COLO829 (cell line): ENCODE measurements at places on chromosomes 16 and 17.
A peak's percentile ranks its signal among the peaks of the same experiment; 100 is the strongest.

DNA sequence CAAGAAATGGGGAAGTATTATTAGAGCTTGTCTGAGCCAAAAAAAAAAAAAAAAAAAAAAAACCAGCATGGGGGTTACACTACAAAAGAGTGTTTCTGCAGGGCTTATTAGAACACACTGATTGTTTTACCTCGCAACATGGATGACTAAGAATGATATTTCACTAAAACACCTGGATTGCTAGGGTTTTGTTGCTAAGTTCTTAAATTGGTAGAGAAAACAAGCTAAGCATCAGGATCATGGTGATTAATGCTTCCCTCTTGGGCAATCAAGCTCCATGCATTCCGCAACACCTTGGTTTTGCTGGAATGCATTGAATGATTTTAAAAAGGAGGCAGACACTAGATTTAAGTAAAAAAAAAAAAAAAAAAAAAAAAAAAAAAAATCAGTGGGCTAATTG lies 931.4 kb upstream of the CDH8 start:
- DNase-seq, result no peak

DNA sequence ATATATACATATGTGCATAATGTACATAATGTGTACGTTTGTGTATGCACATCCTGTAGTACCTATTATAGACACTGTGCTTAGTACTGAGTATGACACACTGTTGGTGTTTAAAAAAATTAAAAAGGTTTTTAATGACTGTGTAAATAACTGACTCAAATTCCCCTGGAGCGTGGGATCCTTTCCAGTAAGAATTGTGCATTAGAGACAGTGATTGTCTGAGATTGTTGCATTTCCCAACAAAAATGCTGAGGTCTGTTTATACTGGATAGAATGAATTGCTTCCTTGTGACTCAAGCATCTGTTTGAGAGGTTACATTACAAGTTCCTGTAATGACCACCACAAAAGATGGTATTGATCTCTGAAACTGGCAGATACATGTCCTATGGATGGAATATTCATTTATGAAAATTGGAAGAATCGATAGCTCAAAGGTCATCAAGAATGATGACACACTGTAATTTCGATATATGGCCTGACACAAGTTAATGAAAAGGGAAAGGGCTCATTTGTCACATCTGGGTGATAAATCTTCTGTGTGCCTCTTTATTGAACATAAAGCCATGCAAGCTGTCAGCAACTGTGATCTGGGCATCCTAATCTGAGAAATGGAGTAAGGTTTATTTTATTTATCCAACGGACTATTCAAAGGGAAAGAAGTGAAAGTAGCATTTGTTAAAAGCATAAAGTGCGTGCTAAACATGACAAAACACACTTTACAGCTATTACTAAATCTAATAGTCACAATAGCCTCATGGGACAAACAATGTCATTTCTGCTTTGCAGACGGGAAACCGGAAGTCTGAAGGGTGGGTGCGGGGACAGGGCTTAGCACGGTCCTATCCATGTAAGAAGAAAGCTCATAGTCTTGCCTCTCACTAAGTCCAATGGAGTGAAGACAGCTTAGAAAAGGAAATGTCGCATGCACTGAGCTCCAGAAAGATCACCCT lies 228.8 kb downstream of the CDH11 start:
- DNase-seq, result peak; percentile 71

DNA sequence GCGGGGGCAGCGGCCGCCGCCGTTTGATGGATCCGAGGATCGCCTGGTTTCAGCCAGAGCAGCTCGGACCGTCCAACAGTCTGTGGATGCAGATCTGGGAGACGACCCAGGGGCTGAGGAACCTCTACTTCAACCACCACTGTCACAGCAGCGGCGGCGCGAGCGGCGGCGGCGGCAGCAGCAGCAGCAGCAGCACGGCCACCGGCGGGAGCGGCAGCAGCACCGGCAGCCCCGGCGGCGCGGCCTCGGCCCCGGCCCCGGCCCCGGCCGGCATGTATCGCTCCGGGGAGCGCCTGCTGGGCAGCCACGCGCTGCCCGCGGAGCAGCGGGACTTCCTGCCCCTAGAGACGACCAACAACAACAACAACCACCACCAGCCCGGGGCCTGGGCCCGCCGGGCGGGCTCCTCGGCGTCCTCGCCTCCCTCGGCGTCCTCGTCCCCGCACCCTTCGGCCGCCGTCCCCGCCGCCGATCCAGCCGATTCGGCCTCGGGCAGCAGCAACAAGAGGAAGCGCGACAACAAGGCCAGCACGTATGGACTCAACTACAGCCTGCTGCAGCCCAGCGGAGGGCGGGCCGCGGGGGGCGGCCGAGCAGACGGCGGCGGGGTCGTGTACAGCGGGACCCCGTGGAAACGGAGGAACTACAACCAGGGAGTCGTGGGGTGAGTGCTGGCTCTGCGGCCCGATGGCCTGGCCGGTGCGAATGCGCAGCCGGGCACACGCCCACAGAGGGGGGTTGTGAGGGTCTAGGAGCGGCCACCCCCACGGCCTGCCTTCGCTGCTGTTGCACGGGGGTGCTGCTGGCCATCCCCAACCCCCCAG lies 702 bp downstream of the TENT4B start:
- DNase-seq, result no peak

DNA sequence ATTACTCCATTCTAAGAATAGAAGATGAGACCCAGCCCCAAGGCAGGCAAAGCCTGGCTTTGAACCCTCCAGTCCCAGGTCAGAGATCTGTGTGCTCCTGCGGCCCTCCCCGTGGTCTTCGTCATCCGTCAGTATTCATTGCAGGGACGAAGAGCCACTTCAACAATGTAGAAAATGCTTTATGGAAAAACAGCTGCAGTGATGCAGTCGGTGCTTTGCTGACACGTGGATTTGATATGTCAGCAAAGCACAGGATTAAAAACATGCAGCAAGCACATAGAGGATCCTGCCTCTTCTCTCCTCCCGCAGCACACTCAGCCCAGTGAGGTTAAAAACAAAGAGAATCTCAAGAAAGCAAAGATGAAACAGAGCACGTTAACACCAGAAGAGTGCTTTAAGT lies 117.1 kb upstream of the AXIN2 start:
- no peak for DNase-seq

- no peak for DNase-seq
Observed at GRCh38 chr17:51508048-51508447, 247.7 kb downstream of the UTP18 start.

DNA sequence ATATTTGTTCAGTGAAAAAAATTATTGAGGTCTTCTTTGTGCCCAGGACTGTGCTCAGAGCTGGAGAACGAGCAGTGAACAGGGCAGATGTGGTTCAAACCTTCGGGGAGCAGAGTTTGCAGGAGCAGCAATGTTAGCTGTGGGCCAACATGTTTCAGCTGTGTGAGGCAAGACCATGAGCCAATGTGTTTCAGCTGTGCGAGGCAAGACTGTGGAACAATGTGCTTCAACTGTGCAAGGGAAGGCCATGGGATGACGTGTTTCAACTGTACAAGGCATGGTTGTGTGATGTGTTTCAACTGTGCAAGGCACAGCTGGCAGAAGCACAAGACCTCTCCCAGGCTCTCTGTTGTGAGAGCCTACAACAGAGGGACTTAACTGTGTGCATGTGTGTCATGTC lies 35.2 kb upstream of the SDK2 start:
- DNase-seq, result no peak

DNA sequence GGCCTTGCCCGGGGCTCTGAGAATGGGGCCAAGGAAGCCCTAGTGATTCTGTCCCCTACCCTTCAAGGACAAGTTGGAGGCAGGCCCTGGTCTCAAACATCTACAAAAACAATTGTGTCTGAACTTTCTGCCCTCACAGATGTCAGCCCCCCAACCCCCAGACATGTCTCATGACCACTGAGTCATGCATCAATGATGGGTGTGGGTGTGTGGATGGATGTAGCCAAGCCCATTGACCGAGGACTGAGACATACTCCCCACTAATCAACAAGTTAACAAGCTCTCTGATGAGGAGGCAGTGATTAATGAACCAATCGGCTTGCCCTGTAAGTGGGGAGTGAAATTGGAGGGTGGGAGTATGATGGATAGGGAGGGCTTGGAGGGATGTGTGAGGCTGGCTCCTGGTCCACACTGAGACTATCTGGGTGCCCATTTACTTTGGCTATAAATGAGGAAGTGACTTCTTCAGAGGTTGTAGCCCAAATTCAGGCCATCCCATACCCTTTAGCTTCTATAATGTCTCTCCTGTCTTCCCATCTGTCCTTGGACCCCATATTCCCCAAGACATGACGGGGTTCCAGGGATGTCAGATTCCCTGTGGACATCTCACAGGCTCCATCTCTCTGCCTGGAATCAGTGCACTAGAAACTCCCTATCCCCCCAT lies 97.1 kb upstream of the TMEM97 start:
- DNase-seq, result no peak

- DNase-seq, result no peak
Observed at GRCh38 chr16:22912654-22913053, 98.7 kb downstream of the HS3ST2 start.

GRCh38 chr17:82627405-82627804 lies 20.8 kb downstream of the WDR45B start:
- no peak for DNase-seq

GRCh38 chr17:61398721-61399130 lies 917 bp upstream of the TBX2 start:
- DNase-seq, result no peak

- no peak for DNase-seq
Observed at GRCh38 chr16:81838794-81839193, 59.7 kb downstream of the PLCG2 start.

- no peak for DNase-seq
Observed at GRCh38 chr17:60941028-60941427, 263.4 kb downstream of the BCAS3 start.

GRCh38 chr16:4075534-4075933 lies 40.7 kb downstream of the ADCY9 start:
- no peak for DNase-seq

DNA sequence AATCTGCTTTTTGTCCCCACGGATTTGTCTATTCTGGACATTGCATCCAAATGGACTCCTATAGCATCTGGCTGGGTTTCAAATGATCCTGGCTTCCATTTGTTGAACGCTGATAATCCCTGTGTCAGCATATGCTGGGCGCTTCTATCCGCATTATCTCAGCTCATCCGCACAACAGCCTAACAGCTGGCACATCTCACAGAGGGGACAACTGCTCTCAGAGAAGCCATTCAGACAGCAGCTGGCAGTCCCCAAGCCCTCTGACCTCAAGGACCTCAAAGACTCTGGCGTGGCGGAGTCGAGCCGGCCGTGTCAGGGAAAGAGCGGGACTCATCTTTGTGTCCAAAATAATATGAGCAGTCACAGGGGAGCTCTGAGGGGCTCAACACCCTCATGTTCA lies 82.3 kb downstream of the NT5M start:
- DNase-seq, result no peak

GRCh38 chr16:69927056-69927757 lies 23.9 kb upstream of the CLEC18A start:
- DNase-seq, result no peak

DNA sequence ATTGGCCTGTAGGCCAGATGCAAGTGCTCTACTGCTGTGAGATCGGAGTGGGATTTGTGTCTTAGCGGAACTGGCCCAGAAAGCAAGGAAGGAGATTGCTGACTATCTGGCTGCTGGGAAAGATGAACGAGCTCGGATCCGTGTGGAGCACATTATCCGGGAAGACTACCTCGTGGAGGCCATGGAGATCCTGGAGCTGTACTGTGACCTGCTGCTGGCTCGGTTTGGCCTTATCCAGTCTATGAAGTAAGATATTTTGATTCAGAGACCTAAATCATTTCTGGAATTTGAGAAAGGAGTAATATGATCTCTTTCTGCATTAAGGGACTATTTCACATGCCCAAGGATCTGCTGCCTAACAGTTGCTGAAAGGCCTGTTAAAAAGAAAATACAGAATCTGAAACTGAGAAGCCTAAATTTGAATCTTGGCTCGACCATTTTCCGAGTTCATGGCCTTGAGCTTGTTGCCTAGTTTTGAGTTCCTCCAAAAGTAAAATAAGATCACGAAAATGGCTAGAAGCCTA lies 21.1 kb downstream of the IST1 start:
- no peak for DNase-seq

DNA sequence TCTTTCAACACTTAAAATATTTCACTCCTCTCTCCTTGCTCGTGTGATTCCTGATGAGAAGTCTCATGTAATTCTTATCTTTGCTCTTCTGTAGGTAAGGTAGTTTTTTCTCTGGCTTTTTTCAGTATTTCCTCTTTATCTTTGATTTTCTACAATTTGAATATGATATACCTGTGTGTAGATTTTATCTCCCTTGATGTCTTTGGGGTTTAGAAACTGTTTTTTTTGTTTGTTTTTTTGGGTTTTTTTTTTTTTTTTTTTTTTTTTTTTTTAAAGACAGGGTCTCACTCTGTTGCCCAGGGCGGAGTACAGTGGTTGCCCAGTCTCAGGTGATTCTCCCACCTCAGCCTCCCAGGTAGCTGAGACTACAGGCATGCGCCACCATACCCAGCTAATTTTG lies 26.6 kb downstream of the MOSMO start:
- DNase-seq, result no peak

DNA sequence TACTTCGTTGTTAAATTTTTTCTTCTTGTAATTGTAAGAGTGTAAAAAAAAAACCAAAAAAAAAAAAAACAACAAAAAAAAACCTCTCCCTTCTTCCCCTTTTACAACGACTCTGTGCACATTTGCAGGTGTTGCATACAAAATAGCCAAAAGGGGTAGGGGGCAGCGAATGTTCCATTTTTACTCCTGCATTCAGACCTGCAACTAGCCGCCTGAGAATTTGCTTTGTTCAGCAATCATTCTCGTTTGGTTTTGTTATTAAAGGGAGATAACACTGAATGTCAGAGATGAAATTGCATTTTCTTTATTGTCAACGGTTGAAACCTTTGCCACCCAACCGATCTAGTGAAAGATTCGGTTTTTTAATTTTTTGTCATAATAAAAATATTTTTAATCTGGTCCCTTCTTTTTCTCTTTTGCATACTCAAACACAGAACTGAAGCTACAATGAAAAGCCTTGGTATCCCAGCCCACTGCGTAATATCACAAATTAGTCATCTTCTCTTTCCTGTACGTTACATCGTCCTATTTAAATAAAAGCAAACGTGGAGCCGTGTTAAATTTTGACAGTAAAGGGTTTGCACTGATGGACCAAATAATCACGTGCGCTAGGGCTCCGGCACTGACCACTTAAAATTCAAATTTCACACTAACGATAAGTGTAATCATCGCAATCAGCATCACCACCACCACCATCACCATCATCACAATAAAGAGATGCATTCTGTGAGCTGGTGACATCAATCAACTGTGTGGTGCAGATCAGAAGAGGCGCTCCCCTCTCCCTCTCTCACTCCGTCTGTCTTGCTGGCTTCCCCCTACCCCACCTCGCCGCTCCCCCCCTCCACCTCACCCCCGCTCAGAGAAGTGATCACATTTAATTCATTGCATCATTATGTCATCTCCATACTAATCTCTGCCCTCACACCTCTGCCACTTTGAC lies 406.2 kb upstream of the PSMD7 start:
- no peak for DNase-seq
